ENCODE measurements at places on chromosomes 2 and 18.

DNA sequence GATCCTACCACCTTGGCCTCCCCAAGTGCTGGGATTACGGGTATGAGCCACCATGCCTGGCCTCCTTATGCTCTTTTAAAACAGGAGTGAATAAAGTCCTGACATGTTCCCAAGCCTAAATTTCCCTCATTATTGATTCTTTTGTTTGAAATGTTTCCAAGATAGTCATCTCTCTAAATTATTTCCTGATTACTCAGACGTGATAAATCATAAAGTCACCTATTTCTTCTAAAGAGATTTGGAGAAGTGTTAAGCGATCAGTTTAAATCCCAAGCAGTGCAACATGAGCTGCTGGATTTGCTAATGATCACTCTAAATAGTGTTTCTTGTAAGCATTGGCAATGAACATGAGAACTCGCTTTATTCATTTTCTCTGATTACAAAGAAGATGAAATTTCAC lies 51.8 kb downstream of the PMAIP1 start:
- DNase-seq, result no peak

DNA sequence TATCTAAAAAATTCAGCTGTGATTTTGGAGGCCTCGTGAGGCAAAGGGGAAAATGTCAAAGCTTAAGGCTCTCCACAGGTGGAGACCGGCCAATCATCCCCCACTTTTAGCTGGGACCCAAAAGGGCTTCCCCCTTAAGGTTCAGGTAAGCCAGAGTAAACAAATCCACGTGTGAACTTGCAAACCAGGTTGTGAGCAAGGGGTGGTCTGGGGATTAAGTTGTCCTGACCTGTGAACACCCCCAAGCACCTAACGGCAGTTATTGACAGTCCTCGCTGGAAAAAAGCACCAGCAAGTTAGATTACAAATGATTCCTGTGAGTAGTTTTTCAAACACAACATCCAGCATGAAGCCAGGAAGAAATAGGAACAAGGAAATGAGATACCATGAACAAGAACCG lies 42.9 kb downstream of the MYO7B start:
- DNase-seq, result no peak

GRCh38 chr2:203909261-203909967 lies 27.1 kb upstream of the ICOS start:
- no peak for DNase-seq

- no peak for DNase-seq
Observed at GRCh38 chr2:16173893-16174692, 233.7 kb downstream of the MYCN start.

- DNase-seq, result no peak
Observed at GRCh38 chr2:180630756-180631155, 349.6 kb upstream of the UBE2E3 start.

- no peak for DNase-seq
Observed at GRCh38 chr18:67266246-67267237, 250.0 kb downstream of the DSEL start.

- no peak for DNase-seq
Observed at GRCh38 chr2:55707751-55708150, 14.1 kb upstream of the PNPT1 start.

DNA sequence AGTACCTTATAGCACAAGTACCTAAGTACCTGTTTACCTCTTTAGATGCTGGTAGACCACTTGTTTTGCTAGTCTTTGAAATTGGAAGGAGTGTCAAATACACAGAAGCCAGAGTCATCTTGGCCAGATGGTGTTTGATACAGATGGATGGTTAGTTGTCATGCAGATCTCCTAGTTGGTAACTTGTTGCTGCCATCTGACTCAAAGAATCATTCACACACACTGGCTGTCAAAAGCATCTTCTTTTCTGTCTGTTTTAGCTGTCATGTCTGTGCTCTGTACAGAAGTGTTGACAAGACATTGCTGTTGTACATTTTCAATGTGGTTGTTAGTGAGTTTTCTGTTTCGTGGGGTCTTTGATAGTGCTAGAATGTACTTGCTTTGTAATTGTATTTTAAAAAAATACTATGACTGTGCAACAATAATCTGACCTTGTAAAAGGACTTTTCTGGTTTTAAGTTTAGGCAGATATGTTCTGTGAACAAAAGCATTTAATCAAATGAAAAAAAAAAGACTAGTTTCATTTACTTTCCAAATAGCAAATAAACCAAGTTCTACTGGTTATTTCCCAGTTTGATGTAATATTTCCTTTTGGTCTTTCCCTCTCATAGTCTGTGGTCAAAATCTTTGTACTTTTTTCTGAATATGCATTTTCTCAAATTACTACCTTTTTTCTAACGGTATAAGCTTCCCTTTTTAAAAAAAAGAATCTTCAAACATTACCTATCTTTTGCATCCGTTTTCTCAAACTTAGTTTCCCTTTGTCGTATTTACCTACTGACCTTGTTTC lies 39.9 kb downstream of the TANK start:
- no peak for DNase-seq

DNA sequence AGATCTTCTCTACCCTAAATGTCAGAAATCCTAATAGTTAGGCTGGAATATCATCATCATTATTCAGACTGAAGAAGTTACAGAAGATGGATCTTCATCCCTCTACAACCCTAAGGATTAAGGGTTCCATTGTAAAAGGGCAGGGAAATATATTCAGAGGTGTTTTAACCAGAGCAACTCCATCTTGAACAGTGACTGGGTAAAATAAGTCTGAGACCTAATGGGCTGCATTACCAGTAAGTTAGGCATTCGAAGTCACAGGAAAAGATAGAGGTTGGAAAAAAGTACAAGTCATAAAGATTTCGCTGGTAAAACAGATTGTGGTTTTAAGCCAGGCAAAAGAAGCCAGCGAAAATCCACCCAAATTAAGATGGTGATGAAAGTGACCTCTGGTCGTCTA lies 968.7 kb downstream of the CNTNAP5 start:
- DNase-seq, result no peak

- DNase-seq, result peak; percentile 56
Observed at GRCh38 chr18:79964330-79965118, at the start of gene HSBP1L1. HSBP1L1 (plus strand) TSS chr18:79964643; CDS start chr18:79964736, 93 bp downstream.

DNA sequence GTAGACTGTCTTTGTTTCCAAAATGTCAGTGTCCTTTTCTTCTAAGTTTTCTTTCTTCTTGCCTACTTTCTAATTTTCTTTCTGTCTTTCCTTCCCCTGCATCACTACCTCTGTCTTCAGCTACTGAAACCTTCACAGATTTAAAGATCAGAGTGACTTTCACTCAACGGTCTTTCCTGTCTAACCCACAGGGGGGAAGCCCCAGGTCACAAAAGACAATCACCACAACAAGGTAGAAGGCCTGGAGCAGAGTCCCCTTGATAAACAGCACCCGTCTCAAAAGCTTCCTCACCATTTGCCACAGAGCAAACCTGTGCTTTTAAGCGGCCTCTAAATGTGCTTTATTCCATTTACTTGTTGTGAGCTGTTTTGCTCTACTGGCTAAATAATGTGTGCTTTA lies 665.4 kb downstream of the BCL11A start:
- no peak for DNase-seq

GRCh38 chr2:218323526-218324472 lies 31.5 kb upstream of the TMBIM1 start:
- DNase-seq, result no peak

GRCh38 chr2:178870703-178871102 lies 63.5 kb upstream of the TTN start:
- DNase-seq, result no peak

- DNase-seq, result no peak
Observed at GRCh38 chr2:5495586-5495985, 196.6 kb upstream of the SOX11 start.

DNA sequence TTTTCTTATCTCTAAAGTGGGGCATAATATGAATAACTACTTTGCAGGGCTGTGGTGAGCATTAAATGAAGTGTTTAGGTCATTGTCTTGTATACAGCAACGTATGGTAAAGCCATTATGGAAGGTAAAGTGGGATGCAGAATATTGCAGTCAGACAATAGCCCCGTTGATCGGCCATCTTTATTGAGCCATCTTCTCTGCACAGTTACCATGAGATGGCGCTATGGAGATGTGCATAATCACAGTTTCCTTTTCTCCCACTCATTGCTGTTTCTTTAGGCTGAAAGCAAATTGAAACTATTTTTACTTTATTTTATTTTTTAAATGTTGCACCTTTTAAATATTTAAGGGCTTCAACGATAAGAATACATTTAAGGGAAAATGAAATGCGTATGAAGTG lies 108.9 kb downstream of the THSD7B start:
- no peak for DNase-seq

DNA sequence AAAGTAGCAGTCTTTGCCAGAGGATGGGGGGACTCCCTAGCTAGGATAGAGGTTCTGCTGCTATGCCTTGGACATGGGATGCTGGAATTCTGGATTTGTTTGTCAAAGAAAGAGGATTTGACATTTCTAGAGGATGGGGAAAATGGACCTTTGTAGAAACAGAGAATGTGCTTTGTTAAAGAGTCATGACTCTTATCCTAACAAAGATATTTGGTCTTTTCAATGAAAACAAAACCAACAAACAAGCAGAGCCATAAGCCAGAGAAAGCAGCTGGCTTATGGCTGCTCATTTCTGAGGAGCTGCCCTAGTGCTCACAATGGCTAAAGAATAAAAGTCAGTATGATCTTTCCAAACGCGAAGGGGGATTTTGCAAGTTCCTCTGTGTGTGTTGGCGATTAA lies 40.8 kb upstream of the MAPRE2 start:
- DNase-seq, result no peak

DNA sequence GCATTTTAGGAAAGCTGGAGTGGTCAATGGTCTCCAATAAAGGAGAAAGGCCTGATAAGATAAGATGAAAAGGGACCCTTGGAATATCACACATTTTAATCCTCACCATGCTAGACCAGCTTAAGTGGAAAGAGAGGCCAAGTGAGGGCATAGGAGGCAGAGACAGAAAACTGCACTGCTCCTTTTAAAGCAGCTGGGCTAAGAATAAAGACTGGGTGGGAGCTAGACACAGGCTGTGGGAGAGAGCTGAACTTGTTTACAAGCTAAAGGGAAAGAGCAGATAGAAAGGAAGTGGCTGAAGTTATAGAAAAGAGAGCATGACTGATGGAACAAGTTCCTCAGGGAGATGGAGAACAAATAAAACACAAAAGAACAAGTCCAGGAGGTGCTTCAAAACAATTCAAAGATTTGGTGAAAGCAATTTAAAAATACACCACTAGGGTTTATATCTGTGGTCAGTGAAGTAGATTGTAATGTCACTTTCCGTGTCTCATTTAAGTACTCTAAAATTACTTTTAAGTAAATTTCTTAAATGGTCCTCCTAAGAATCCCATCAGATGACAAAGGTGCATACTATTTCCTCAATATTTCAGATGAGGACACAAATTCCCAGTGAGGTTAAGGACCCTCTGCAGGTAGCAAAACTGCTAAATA lies 7.5 kb downstream of the COL5A2 start:
- no peak for DNase-seq

GRCh38 chr2:235709124-235709813 lies 215.4 kb downstream of the AGAP1 start:
- no peak for DNase-seq

- no peak for DNase-seq
Observed at GRCh38 chr2:165777522-165778186, 16.4 kb downstream of the GALNT3 start.

DNA sequence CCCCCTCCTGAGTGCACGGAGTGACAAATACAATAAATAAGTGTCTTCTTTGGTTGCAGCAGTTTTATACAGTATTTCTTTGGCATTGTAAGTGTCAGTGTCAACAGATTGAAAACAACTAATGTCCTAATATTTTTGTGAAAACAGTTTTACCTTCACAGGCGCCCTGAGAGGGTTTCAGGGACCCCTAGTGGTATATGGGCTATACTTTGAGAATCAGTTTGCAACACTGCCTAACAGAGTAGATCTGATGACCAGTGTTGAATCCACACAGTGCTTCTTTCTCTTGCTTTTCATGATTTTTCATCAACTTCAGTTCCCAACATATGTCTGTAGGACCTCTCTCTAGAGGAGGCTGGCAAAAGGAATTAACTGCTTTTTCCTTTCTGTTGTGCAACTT lies 162.2 kb downstream of the PRPF40A start:
- no peak for DNase-seq

DNA sequence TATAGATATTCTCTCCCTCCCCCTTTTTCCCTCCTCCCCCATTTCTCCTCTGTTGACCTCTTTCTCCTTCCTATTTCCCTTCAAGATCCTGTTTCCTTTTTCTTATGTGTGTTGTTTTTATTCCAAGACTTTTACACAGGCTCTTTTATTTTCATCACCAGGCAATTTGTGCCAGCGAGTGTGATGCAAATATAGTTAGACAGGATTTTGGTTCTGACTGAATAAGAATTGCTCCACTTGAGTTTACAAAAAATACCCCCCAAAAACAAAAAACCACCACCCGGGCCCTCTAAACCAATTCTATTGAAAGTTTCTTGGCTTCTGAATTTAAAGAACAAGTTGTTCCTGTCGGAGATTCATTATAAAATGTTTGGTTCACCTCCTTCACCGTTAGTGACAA lies 50.9 kb upstream of the MAPK4 start:
- no peak for DNase-seq

DNA sequence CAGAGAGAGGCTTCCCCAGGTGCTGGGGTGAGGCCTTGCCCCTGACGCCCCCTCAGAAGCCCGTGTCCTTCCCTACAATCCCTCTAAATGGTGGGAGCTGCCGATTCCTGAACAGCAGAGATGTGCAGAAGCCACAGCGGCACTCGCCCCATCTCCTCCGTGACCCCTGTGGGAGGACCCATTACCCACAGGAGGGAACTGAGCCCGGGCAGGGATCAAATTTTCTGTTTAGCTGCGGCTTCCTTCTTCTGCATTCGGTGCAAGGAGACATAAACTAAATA lies 181.2 kb upstream of the RAB6C start:
- no peak for DNase-seq

DNA sequence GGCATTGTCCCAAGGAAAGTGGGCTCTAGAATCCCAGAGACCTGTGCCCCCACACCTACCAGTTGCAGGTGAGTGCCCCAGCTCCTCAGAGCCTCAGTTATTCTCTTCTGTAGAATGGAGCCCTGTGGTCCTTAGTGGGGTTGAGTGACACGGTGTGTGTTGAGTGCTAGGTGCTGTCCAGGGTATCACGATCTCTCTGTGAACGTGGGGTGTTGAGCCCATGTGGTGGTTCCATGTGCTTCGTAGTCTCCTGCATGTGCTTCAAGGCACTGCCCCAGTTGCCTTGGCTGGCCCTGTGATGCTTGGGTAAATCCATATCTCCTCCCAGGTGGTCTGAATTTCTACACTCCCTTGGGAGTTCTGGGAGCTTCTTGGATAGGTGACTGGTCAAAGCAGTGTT lies 54.9 kb downstream of the SH3RF3 start:
- DNase-seq, result no peak

GRCh38 chr2:17482651-17483050 lies 35.6 kb downstream of the RAD51AP2 start:
- DNase-seq, result no peak
